LoVo (cell line): ENCODE measurements at places on chromosomes 2 and 18.

GRCh38 chr2:45745231-45745630 is 93.8 kb downstream of the PRKCE start:
- no peak for DNase-seq

GRCh38 chr2:212727751-212728150 is 189.1 kb upstream of the ERBB4 start:
- no peak for DNase-seq

GRCh38 chr18:3180325-3180724 is 39.4 kb downstream of the MYOM1 start:
- no peak for DNase-seq

DNA sequence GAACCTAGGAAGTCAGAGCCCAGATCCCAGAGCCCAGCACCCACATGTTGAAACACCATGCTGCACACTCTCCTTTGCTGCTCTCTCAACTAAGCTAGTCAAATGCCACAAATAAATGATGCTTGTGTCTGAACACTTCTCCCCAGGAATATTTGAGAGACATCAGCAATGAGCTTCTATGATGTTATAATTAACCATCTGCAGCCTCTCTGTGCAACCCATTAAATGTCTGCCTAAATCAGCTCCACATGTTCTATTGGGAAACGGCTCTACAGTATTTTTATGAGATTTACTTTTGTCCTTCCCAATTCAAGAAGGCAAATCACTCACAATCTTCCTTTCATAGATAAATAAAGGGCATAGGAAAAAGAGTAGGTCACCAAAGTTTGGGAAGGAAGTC is 266.8 kb upstream of the PARD3B start:
- DNase-seq: no peak

GRCh38 chr18:58756148-58756547 is 84.9 kb downstream of the MALT1 start:
- no peak for DNase-seq

DNA sequence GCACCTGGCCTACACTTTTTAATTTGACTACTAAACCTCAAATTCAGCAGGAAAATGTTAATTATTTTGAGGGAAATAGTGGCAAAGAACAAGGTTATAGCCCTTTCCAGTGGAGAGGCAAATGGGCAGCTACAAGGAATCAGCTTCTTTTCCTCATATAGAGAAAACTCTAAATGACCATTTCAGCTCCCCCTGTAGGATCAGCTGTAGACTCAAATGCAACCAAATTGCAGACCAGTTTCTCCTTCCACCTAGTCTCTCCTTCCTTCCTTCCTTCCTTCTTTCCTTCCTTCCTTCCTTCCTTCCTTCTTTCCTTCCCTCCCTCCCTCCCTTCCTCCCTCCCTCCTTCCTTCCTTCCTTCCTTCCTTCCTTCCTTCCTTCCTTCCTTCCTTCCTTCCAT is 158.2 kb downstream of the ZEB2 start:
- no peak for DNase-seq

DNA sequence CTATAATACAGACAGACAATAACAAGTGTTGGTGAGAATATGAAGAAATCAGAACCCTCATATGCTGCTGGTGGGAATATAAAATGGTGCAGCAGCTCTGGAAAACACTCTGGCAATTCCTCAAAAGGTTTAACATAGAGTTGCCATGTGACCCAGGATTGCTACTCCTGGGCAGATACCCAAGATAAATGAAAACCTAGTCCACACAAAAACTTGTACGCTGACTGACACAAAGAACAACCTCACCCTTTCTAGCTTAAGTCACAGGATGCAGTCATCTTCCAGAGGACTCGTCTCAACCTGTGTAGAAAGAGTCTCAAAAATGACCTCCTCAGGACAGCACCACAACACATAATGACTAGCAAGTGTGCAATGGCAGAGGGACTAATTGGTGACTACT is 71.6 kb upstream of the ACAA2 start:
- no peak for DNase-seq

DNA sequence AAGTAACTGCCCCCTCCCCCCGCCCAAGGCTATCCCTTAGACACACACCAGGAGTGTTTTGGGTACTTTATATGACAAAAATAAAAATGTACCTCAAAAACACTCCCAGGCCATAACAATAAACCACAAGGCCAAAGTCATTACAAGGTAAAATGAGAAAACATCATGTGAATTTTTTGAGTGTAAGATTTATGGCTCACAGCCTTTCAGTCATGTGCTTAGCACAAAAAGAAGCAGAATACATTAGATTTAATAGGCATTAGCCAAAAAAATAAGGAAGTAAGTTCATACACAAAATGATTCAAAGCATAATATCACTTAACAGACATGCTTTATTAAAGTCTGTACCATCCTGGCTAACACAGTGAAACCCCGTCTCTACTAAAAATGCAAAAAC is 103.7 kb downstream of the CACNB4 start:
- no peak for DNase-seq

DNA sequence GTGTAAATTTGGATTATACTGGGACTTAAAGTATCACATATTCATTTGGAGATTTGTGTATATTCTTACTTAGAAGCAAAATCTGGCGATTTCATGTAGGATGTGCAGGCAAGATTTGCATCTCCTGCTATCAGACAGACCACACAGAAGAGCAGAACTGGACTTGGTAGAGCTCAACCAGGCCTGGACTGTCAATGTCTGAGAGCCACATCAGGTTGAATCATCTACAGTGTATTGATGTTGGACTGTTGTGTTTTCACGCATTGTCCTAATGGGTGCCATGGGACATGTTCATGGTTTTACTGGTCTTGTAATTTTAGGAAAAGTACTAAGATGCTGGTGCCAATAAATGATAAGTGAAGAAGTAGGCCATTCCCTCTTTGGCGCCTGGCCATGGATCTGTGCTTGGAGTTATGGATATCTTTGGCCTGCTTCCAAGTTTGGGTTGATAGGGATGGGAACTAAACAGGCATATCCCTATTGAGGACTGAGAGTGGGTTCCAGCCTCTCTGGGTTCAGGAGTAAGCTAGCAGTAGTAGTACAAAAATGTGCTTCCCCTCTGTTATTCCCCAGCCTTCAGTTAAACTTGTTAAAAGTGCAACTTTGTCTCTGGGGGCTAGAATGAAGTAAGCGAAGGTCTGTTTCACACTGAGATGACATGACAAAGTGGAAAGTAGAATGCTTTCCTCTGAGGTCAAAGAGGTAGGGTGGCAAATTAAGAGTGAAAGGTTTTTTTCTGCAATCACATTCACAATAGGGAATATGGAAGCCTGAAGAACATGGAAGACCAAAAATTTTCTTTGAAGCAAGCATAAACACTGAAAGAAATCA is 49.2 kb upstream of the NEMP2 start:
- DNase-seq: peak; percentile 22

GRCh38 chr2:137467246-137467862 is 496.9 kb upstream of the HNMT start:
- DNase-seq: peak; percentile 34

- DNase-seq: no peak
These were observed 81.3 kb downstream of the VWC2L start for GRCh38 chr2:214492152-214492551.

DNA sequence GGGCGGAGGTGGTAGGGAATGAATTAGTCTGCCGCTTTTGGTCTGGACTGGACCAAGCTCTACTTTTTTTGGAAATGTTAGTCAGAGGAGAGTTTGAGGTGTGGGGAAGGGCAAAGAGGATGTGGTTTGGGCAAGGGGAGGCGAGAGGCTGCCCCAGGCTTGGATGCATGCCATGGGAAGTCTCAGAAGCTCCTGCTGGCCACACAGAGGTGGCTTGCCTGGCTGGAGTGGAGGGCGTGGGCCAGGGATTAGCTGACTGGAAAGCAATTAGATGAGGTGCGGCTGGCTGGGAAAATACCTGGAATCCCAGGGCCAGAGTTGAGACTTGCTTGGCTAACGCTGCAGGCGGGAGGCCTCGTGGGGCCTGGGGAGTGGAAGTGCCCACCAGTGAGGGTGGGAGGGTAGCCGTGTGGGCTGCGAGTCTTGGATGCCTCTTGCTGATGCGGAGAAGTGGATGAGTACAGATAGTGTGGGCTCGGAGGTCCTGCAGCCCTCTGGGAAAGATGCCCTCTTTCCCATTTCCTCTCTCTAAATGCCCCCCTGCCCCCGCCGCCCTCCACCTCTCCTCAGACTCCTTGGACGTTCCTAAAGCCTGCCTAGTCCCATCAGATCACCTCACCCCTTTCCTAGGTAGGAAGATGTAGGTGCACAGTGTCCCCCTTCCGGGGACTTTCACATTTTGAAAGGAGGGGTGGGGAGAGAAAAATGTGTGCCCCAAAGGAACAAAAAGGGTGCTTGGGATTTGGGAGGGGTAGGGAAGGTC is 117.6 kb downstream of the SMAD7 start:
- DNase-seq: peak; percentile 84

GRCh38 chr2:112472547-112473263 is 9.3 kb upstream of the TTL start:
- DNase-seq: no peak

GRCh38 chr2:229425598-229425997 is 154.5 kb upstream of the PID1 start:
- DNase-seq: no peak

DNA sequence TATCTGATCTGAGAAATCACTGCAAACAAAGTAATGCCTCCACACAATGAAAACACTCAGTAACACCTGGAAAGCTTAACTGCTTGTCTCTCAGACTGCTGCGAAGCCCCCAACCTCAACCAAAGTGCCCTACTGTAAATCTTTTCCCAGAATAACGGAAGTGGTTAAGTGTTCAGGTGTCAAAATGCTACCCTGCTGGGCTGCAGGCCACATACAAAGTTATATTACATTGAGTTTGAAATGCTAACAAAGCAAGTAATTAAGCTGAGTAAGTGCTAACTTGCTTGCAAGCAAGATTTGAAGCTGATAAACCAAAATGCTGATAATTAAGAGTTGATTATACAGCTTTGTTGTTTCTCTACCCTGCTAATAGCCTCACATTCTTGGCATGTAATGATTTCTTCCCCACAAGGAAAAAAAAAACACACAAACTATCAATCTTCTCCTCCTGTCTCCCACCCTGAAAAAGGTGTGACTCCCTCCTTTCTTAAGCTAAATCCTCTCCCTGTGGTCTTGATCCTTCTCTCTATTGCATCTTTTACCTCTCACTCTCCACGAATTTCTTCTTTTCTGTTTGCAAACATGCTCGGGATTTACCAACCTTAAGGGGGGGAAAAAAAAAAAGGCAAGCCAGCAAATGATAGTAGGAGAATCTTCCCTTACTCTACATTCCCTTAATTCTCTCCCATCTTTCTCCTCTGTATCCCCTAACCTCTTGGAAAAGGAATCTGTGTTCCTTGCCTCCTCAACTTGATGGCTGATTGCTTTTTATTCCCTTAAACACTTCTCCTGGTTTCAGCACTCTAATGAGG is 266.8 kb upstream of the SIX3 start:
- no peak for DNase-seq

DNA sequence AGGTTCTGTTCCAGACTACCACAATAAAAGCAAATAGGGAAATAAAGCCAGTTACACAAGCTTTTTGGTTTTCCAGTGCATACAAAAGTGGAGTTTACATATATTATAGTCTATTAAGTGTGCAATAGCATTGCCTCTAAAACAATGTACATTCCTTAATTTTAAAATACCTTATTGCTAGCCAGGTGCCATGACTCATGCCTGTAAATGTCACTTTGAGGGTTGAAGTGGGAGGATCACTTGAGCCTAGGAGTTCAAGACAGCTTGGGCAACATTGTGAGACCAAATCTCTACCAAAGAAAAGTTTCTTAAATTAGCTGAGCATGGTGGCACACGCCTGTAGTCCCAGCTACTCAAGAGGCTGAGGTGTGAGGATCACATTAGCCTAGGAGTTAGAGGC is 52.9 kb upstream of the IMP4 start:
- DNase-seq: no peak

DNA sequence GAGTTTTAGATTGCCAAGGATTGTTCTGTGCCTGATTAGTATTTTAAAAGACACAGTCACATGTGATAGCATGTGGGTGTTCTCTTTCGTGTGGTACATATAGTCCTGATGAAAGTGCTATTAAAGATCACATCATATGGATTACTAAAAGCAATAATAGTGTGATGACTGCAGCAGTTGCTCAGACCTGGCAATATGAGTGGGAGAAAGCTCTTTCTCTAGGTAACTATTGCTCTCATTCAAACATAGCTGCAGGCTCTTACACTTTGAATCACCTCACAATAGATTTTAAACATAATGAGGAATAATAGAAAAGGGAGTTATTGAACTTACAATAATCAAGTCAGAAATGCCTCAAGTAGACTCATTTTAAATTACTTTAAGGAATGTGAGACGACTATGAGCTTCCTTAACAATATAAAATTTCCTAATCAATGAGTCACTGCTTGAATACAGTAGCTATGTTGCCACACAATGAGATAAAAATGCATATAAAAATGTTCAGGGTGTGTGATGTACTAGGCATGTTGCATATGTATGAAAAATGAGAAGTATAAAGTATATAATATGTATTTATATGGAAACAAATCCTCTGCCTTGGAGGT is 452.1 kb downstream of the TMX3 start:
- DNase-seq: no peak

DNA sequence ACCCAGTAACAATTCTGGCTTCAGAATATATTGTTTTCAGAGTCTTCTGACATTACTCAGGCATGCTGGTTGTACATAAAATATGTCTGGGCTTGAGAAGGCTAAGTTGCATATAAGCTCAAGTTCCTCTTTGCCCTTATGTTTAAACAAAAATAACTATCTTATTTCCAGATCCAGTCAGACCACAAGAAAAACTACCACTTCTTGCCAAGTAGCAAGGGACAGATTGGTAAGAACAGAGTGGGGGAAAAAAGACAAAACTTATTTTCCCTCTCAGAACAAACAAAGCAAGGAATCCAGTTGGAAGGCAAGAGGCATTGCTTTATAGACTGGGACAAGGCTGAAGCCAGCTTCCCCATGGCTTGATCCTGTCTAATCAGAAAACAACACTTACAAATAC is 1036.7 kb upstream of the CELF4 start:
- DNase-seq: no peak

- DNase-seq: no peak
These were observed 106.3 kb downstream of the FTCDNL1 start for GRCh38 chr2:199744724-199745123.

DNA sequence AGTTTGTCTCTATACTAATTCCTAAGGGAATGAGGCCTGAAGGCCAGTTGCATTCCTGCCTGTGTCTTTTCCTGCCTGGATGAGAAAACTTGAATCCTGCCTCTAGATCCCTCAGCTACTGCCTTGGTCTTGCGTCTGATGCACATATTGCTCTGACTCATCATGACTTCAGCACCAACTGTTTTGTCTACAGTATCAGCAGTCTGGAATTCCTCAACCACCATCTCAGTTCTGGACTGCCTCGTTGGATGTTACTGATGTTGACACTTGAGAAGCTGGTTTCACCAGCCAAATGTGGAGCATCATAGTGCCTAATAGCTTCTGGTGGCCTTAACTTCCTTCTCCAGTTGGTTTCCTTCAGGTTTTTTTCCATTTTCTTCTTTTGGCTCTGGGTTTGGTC is 211.0 kb downstream of the CTNNA2 start:
- DNase-seq: no peak

DNA sequence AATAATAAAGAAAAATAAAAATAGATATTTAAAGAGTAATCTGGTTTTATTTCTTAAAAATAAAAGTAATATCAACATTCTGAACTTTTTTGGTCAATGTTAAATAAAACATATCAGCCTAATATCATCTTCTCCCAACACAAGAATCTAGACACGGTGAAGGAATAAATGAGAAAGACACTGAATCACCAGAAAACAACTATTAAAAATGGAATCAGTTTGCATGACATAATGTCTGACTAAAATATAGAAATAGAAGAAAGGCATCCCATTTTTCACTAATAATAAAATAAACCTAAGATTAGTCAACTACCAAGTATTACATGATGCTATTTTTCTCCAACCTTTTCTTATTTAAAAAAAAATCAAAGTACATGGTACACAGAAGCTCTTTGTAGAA is 30.8 kb upstream of the TNFAIP6 start:
- no peak for DNase-seq
